ENCODE measurements at places on chromosomes 4 and X.

DNA sequence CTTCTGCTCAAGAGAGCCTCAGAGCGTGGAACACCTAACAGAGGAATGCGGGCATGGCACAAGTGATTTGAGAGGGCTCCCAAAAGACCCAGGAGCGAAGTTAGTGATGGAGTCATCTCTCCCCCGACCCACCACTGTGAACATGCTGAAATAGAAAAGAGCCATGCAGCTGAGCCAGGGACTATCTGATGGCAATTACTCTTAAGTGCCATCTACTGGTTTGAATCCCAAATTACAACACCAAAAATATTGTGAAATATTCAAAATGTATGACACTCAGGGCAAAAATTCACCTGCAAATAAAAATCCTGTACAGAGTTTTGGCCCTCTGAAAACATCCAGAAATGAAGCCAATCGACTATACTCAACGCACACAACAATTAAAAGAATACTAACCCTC lies 2038.9 kb upstream of the ADGRL3 start:
- no peak for DNase-seq

DNA sequence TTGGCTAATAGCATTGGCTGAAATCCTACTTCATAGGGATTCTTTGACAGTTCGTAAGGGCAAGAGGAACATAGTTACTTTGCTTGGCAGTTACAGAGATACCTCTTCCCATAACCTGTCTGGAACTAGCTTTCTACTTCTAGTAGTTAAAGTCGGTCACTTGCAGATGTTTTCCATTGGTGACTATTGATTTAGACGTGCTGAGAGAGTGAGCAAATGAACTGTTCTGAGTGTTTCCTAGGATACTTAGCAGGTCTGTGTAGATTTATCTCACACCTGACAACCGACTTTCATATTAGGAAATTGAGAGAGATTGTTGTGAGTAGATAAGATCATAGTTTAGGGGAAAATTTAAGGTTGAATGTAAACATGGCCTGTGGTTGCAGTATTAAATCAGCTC lies 116.8 kb downstream of the TSPAN7 start:
- no peak for DNase-seq

- DNase-seq, result peak; percentile 11
Measured at GRCh38 chrX:38312436-38312835, 14.9 kb downstream of the RPGR start.

DNA sequence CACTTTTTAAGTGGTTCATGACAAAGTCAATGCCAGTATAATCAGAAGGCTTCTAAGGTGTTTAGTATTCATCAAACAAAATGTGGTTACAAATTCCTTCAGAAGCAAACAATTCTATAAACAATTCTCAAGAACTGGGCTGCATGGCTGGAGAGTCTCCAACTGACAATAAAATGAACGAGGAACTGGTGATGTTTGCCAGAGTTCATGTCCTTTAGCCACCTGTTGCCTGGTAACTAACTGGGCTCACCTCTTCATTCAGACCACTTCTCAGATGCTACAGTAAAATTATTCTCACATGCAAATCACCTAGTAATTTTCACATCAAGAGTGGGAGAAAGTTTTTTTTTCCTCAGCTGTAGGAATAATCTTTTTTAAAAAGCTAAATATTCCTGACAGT lies 53.3 kb downstream of the CAMK2D start:
- DNase-seq, result no peak

DNA sequence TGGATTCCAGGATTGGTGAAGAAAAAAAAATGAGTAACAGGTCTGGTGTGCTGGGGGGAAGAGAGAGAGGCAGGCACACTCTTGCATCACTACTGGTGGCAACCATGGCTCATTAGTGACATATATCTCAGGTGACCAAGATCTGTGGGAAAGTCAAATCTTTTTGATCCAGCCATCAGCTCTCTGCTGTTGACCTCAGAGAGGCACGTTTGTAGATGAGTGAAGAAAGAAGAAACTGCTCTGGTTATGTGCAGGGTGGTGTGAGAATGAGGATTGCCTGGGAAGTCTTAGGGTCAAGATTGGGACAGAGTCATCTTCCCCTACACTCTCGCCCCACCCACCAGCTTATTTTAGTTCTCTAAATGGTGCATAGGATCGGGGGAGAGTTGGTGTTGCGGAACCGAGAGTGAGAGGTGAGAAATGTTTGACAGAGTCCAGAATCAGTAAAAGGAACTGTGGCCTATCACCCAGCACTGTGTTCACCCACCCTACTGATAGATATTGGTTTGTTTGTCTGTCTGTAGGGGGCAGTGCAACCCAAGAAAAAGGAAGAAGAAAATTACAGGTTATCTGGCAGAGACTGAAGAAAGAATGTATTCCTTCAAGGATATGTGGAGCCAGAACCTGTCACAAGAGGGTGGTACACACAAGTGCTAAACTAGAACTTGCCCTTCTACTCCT lies 21.9 kb downstream of the ARMCX6 start:
- DNase-seq, result peak; percentile 28

DNA sequence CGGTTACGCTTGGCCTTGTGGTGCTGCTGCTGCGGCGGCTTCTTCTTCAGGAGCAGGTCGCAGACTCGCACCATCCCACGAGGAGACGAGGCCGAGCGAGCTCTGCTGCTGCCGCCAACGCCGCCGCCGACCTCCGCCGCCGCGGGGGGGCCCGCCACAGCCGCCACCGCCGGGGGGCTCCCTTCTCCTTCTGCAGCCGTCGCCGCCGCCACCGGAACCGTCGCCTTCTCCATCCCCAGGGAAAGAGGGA lies 237 bp downstream of the ANKRD17 start:
- no peak for DNase-seq

DNA sequence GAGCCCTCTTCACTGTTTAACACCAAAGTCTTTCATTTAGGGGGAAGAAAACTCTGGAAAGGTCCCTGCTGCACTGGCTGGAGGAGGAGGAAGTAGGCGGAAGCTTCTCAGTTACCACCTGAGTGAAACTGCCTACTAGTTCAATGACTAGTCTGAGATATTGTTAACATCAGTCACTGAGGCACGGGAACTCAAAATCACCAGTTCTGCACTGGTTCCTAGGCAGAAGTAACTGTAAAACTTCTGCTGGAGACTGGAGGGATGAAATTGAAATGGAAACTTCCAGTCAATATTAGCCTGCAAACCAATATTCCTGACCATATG lies 178.3 kb downstream of the SNCA start:
- DNase-seq, result no peak
